Adrenal gland (tissue), 19 donors: ENCODE measurements at places on chromosomes 4 and X.

DNA sequence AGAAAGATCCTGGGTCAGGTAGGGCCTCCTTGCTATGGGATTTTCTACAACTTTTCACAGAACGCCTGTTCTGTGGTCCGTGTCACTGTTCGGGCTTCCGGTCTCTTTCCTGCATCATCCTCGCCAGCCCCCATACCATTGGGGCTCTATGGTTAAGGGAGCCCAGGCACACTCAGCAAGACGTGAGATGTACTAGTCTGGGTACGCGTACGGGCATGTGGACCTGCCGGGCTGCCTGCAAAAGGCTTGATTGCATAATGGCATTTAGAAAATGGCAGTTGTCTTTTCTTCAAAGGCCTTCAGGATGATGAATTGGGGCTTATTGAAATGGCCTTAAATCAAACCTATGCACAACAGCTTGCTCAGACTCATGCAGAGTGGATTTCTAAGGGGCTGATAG lies 86.7 kb downstream of the CNGA2 start:
- no peak for DNase-seq

DNA sequence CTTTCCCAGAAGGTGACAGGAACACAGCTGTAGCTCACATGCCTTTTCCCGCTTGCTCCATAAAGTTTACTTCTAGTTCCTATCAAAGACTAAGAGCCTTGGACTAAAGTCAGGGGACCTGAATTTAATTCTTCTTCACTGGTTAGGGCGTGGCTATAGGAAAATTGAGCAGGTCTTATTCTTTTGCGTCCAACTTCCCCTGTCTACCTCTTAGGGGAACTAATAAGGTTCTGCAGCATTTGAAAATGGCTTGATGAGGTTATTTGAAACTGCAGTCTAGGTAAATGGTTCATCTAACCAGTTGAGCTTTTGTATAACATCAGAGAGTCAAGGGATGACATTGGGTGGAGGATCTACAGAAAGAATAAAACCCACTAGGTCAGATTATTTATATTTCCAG lies 2.6 kb downstream of the ARHGAP10 start:
- DNase-seq, result no peak

- DNase-seq, result no peak
Observed at GRCh38 chr4:157072002-157072401, 3.9 kb upstream of the GLRB start.

GRCh38 chr4:76271248-76271647 lies 19.7 kb downstream of the FAM47E start:
- DNase-seq, result no peak

- DNase-seq, result peak; percentile 40
Observed at GRCh38 chr4:40601641-40602040, 28.0 kb downstream of the RBM47 start.
